ENCODE measurements at places on chromosomes 2 and 18.

GRCh38 chr2:11814979-11815510 lies 68.6 kb downstream of the LPIN1 start:
- DNase-seq, result no peak

GRCh38 chr18:48132797-48133655 lies 202.6 kb upstream of the SMAD2 start:
- DNase-seq, result no peak

DNA sequence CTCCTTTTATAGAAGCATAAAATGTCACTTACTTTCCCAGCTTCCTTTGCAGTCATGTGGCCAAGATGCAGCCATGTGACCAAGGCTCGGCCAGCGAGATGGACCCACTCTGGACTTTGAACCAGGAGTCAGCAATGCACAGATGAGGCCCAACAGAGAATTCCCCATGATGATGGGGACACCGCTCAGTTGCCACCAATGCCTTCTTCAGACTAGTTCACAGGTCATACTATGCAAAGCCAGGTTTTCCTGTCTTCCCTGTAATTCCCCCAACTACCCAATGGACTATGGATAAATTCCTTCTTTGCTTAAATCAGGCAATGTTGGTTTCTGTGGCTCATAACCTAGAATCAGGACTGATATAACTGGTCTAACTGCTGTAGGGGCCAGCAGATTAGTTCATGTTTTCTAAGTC lies 22.5 kb upstream of the REL start:
- no peak for DNase-seq

- no peak for DNase-seq
These were observed 16.9 kb downstream of the HS1BP3 start for GRCh38 chr2:20633794-20634506.

- DNase-seq, result no peak
These were observed 3.6 kb downstream of the LIMS2 start for GRCh38 chr2:127671557-127672302.

DNA sequence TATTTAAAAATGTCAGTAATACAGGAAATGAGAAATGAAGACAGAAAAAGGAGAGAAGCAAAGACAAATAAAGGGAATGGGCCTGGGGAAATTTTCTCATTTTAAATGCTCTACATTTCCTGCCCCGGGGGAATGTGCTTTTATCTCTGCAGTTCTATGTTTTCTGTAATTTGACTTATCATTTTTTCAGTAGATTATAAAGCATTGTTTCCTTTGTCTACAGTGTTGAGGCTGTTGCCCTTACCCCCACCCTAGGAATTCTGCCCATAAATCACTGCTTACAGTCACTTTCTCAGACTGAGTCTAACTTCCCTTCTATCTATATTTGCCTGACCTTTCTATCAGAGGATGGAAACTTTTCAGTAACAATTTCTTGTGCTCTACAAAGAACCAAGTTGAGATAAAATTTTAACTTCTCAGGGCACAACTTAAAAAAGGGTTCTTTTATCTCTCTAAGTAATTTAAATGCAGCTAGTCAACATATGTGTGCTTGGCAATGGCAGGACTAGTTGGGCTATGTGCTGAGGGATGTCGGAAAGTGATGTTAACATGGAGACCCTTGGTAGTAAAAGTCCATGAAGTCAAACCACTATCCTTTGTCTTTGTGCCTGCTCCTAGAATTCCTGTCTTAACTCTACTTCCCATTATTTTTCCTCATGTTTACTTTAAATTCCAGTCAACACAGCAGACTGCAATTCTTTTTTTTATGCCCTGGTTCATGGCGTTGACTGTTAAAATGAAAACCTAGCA lies 146.5 kb upstream of the MMADHC start:
- DNase-seq, result no peak

DNA sequence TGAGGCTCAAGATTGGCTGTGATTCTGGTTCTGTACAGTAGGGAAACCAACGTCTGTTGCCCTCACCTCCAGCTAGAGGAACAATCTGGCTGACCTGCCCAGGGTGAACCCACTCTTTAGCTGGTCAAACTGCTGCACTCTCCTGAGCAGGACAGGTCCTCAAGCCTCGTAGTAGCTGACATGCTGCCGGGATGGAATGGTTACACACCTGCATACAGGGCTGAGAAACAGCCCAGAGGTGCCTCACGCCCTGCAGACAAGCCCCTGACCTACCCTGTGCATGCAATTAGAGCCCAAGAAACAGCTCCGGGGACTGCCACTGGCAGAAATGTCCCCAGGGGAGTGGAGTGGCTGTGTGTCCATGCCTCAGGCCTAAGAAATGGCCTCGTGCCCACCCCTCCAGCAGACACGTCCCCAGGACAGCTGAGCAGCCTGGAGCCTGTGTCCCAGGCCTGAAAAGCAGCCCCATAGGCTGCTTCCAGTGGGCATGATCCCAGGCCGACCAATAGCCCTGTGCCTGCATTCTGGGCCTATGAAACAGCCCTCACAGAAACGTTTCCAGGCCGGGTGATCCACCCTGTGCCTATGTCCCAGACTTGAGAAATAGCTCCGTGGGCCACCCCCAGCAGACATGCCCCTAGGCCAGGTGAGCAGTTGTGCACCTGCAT lies 25.4 kb downstream of the BOLL start:
- DNase-seq, result no peak

DNA sequence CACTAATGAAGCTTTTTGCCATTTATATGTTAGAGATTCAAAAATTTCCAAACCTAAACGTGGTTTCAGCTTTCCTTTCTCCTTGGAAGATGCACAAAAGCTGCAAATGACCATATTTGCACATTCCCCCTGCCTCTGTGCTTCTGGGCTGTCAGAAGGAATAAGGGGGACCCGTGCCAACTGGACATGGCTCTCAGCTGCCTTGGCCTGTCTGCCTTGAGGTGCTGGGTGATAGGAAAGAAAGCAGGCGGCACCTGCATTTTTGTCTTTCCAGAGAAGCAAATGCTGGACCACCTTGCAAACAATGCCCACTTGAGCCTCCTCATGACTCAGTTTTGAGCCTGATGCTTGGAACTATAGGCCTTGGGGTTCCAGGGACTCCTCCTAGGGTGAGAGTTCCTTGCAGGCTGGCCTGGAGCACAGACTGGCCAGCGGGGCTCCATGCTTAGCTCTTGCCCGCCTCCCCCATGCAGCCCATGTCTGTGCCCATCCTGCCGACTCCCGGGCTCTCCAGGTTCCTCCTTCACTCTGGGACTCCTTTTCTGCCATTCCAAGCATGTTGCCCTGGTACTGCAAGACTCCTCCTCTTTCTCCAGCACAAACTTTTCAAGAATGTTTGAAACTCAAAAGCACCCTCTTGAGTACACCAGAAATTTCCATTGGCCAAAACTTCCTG lies 109.0 kb upstream of the EPAS1 start:
- DNase-seq, result no peak

DNA sequence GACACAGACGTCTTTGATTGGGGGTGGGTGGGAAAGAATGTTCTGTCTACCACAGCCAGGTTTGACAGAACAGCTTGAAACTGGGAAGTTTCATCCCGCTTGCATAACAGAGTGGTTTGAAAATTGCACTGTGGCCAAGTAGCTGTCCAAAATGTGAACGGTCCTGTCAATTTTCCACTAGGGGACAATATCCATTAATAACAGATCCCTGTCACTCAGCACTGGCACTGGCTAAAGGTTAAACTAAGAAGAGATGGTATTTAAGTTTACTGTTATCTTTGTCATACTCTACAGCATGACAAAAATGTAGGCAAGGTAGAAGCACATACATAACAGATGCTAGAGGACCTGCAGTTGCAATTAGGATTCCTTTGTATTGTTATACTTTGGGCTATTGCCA lies 55.6 kb upstream of the ACMSD start:
- no peak for DNase-seq

Data from stimulated activated CD8-positive, alpha-beta memory T cell treated with anti-CD3 and anti-CD28 coated beads, Interleukin-12 subunit alpha, Interleukin-12 subunit beta, amount 100 ng/mL, for 1 hour (primary cell).